Astrocyte (in vitro differentiated cells and primary cell): ENCODE measurements at places on chromosomes 4 and X.

DNA sequence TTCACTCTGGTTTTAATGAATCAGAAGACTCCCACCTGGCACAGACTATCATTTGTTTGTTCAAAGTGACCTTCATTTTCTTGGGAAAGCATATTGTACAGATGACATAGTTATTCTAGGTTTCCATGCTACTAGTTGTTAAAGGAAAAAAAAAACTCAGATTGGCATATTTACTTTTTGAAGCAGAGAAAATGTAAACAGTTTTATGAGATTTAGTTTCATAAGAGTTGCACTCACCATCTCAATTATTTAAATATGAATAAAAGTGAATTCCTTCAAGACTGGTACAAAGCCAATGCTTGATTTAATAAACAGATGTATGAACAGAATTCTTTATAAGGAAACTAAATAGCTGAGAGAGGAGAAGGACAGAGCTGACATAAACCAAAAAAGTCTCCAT lies 280.3 kb upstream of the UGT8 start:
- DNase-seq, result peak; percentile 8

DNA sequence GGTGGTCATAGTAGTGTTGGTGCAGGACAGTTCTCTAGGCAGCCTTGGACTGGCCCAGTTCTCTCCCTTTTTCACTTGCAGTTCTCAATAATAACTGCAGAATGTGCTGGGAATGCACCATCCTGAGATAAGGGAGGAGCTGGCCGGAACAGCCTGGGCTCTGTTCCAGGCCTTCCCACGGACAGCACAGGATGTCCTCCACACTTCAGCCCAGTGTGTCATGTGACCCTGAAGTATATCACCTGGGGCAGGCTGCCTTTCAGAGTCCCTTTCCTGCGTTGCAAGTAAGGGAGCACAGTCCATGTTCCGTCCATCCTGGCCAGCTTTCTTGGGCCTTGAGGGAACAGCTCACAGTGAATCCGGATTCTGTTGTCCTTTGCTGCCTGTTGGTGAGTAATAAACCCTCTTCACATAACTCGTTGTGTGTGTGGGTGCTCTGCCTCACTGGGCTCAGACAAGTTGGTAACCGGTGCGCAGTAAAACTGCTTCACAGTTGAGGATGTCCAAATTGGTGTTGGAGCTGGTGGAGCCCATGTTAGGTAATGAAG lies 32.3 kb upstream of the BBS12 start:
- DNase-seq, result peak; percentile 49

GRCh38 chr4:179182741-179183140 lies 1740.5 kb upstream of the AGA start:
- DNase-seq, result no peak

GRCh38 chrX:117835034-117835433 lies 281.6 kb downstream of the KLHL13 start:
- no peak for DNase-seq

GRCh38 chrX:117989512-117989911 lies 127.1 kb downstream of the KLHL13 start:
- DNase-seq, result peak; percentile 38

- peak; percentile 72 for DNase-seq
Measured at GRCh38 chr4:17448689-17449088, 63.2 kb downstream of the QDPR start.

GRCh38 chrX:1493412-1493811 lies 40.7 kb upstream of the ASMTL start:
- no peak for DNase-seq

DNA sequence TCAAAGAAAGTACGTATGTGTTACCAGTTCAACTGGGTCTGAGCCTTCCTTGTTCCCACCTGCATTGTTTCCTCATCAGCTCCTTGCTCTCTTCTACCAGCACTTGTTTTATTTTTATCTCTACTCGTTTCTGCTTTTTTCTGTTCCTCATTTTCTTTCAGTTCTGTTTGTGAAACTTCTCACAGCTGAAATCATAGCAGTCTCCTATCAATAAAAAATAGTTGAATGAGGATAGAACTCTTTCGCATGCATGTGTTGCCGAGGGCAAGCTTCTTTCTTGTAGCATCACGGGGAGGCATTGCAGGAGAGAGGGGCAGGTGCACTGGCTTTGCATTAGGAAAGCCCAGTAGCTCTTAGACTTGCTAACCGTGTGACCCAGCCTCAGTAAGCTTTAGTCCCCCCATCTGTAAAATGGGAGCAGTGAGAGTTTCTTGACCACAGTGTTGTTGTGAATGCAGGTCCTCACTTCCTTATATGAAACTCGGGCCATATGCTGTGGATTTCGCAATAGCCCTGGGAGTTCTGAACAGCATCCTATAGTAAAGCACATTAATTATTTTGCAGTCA lies 24.7 kb downstream of the OFD1 start:
- DNase-seq, result no peak

- no peak for DNase-seq
Measured at GRCh38 chr4:161252520-161253141, 911.2 kb downstream of the FSTL5 start.

DNA sequence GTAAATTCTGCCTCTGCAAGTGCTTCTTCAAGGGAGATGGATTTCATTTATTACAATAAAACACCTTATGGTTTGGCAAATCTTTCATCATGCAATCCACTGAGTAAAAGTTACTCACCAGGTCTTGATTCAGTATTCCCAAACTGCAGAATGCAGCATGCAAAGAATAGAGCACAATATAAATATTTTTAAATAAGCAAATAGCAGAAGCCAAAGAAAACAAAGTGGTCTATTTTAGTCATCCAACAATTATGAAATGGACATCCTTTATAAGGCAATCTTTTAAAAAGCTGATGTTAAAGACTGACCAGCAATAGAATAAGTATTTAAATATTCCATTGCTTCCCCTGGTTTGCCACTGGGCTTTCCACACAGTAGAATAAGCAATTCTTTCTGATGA lies 59.5 kb downstream of the SLC39A8 start:
- DNase-seq, result no peak

DNA sequence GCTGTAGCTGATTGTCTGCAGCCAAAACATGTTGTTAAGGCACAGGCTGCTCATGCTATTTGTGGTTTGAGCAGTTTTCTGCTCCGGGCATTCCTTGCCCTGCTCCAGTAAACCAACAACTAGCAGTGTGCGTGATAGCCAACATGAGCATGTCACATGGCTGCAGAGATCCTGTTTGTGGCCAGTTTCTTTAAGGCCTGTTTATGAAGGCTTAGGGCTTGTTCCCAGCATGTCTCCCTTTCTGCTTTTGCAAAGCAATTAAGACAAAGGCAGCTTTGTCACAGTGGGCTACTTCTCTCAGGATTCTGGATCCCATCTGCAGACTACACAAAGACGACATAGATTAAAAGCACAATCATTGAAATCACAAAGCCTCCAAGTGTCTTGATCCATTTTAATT lies 160.5 kb downstream of the ZNF518B start:
- DNase-seq, result no peak

DNA sequence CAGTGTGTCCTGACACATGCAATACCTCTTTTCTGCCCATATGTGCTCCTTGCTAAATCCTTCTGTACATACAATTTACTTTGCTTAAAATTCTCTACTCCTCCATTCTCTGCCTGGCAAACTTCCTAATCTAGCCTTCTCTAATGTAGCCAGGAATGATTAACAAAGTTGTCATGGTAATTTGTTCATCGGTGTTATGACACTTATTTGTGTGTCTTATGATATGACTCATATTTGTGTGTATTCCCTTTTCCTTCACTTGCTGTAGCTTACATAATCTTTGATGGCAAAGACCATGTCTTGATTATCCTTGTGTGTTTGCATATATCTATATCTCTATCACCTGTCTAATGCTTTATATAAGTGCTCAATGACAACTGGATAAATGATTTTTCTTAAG lies 133.3 kb downstream of the COL25A1 start:
- peak; percentile 13 for DNase-seq

DNA sequence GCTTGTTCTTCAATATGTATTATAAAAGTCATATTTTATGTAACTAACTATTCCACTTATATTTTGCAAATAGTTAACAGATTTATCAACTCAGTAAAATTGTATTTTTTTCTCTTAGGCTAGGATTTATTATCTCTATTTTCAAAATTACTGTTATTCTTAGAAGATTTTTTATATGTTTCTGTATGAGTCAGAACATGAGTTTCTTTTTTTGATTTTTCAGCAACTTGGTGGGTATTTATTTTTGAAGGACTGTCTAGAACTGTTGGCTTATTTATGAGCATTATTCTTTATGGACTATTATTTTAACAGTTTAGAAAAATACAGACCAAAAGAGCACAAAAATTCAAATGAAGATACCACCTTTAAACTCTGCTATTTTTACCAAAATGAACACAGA lies 6.8 kb downstream of the AIMP1 start:
- DNase-seq, result no peak

DNA sequence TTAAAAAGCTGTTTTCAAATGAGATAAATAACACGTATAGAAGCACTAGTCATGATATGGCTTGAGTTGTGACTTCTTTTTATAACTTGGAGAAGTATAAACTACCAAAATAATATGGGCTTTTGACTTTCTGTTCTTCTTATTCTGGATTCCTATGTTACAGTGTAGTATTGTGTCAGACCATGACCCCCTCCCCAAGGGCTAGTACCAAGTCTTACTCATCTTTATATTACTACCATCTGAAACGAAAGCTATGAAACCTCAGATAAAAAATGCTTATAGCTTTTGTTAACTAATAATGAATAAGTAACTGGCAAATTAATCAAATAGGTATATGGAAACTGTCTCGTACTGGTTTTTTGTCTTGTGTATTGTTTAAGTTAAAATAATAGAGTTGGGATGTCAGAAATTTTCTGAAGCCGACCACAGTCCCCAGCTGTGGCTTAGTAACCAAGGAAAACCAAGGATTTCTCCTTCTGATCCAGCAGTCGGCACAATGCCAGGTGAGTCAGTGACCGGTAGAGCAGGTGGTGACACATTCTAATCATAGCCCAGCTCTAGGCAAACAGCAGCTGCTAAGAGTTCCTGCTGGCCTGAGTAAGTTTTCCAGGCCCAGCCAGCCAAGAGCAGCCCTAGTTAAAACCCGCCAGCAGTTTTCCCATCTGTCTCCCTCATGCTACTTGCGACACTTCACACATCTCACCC lies 163.3 kb upstream of the PRDX4 start:
- DNase-seq, result peak; percentile 91

DNA sequence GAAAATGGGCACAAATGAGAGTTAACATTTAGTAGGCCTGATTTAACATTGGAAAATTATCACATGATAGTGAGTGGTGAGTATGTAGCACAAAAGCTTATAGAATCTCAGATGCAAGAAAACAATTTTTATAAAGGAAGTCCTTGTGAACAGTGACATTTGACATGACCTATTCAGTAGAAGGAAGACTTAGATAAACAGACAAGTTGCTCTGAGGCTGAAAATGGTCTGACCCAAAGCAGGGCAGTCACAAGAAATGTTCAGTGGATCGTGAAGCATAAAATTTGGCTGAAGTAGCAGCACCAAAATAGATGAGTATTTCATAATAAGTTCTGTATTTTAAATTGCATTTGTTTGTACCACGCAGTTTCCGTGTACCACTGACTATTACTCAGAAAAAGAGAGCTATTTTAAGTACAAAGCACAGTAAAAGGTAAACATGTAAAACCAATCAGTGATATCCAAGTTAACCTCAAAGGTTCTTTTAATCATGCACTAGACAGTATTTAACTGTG lies 605.7 kb upstream of the PABPC4L start:
- DNase-seq, result no peak

DNA sequence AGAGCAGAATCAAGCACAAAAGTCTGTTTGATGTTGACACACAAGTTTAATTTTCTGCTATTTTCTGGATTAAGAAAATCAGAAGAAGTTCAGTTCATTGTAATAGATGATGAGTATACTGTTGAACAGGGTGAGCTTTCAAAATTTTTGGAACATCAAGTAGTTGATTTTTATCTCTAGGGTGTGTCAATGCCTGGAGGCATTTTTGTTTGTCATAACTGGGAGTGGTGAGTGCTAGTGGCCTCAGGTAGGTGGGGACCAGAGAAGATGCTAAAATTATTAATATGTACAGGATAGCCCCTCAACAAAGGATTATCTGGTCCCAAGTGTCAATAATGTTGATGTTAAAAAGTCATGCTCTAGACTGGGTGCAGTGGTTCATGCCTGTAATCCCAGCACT lies 279.7 kb upstream of the GNPDA2 start:
- no peak for DNase-seq
